ENCODE measurements at places on chromosomes 12 and 14.

DNA sequence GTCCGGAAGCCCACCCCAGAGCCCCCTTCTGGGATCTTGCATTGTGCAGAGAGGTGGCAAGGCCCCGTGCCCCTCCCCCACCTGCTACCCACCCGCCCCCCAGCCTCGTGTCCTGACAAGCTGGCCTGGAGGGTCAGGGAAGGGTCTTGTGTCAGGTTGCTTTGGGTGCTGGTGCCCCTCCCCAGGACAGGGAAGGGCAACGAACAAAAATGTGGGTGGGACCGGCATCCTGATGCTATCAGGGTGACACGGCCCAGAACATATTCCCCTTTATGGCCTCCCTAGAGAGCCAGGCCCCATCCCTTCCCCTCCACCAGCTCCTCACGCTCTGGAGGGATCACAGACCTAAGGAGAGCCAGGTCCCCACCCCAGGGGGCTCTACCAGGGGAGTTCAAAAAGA is 38.7 kb upstream of the TMEM179 start:
- DNase-seq, result no peak

DNA sequence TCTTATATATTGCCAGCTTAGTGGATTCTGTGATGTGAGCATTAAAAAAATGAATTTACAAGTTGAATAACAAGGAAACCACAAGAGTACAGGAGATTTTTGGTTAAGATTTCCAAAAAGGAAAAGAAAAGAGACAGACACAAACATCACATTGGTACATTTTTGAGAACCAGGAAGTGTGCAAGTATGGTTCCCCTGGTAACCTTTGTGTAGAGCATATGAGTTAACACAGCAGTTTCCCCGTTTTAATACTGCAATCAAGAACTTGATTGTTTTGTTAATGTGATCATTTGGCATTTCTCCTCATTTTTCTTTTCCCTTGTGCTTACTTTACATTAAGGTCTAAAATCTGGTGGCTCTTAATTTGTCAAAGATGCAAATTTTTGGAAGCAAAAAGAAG is 490.4 kb upstream of the ATP2B1 start:
- DNase-seq, result no peak

GRCh38 chr12:43361031-43361710 is 190.8 kb downstream of the ADAMTS20 start:
- DNase-seq, result no peak

GRCh38 chr12:17928708-17929366 is 161.2 kb downstream of the RERGL start:
- DNase-seq, result no peak

DNA sequence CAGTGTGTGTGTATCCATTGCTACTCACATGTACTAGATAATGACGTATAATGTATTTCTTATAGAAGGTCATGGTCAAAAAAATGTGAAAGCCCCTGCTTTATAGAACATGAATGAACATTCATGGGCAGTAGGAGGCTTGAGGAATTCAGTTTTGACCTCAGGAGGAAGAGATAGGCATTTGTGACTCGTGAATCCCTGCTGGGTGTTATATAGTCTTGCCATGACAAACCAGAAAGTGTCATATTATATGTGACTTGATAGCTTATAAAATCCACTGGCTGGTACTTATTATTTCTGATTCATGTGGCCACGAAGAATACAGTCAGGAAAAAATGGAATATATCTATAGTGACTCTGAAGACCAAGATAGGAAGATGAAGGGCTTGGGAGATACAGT is 287.6 kb downstream of the CEP128 start:
- DNase-seq, result no peak

DNA sequence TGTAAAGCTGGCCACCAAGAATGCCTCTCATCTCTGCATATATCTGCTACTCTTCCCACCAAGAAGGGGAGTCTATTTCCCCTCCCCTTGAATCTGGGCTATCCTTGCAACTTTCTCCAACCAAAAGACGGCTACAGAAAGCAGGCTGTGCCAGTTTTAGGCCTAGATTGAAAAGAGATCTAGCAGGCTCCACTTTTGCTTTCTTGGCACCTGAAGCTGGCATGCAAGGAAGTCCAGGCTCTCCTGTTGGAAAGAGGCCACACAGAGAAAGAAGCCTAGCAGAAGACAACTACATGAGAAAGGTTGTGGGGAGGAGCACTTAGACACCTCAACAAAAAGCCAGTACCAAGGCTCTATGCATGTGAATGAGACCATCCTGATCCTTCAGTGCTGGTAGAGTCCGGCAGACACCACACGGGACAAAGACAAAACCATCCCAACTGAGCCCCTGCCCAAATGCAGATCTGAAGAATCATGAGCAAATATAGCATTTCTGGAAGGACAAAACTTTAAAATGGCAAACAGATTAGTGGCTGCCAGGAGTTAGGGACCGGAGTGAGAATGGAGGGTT is 68.0 kb downstream of the SPPL3 start:
- no peak for DNase-seq

- no peak for DNase-seq
These were observed 152.1 kb downstream of the MGAT4C start for GRCh38 chr12:86104087-86104486.

DNA sequence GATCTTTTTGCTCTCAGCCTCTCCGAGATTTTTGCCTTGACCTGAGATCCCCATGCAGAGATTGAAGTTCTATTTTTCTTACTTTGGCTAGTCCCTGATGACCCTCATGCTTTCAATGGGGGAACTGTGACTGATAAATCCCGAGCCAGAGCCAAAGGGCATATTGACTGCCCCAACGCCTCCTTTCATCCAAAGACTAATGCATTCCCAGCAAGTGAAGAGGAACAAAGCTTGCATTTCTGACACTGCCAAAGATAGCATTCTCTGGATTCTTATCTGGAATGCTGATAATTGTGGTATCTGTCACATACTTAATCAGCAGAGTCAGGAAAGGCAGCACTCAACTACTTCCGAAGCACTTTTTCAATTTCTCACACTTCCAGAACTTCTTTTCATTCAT is 152.3 kb upstream of the EGLN3 start:
- DNase-seq, result no peak

DNA sequence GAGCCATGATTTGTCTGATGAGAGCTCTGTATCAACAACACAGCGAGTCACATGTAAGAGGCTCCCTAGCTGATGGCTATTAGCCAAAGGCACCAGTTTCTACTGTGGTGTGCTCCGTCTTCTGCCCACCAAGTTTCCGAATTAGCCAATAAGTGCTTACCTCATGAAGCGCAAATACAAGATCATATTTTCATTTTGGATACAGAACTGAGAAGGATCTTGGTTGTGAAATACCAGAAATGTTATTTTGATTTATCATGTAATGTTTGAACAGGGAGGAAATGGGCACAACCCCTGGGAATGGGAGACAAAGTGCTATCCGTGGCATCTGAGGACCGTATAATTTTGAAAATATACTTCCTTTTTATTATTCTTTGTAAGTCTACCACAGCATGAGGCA is 234.3 kb downstream of the DACT1 start:
- DNase-seq, result no peak

GRCh38 chr12:107405436-107405835 is 280.2 kb upstream of the PWP1 start:
- DNase-seq, result no peak

DNA sequence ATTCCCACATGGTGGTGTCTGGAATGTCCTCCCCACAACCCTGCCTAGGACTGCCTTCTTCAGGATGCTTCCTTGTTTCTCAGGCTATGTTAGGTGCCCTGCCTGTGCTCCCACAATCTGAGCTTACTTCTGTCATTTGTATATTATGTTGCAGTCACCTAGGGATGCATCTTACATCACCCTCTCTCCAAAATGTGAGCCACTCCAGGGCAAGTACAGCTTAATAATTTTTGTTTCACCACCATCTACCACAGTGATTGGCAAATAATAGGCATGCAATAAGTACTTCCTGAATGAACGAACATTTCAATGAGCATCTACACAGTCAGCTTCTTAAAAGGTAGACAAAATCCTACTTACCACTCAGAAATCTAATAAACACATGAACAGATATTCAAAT is 37.6 kb downstream of the ZFYVE26 start:
- DNase-seq, result no peak

DNA sequence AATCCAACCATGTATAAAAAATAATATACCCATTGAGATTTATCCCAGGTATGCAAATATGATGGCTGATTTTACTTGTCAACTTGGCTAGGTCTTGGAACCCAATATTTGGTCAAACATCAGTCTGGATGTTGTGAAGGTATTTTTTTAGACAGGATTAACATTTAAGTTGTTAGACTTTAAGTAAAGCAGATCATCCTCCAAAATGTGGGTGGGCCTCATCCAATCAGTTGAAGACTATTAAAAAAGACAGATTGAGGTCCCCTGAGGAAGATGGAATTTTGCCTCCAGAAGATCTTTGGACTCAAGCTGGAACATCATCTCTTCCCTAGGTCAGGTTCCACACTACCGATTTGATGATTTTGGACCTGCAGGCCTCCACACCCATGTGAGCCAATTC is 271.2 kb downstream of the TMEM121 start:
- no peak for DNase-seq

- peak; percentile 19 for DNase-seq
These were observed 76.9 kb downstream of the SUSD6 start for GRCh38 chr14:69688299-69688649.
